ENCODE measurements at places on chromosomes 2 and 18.

- DNase-seq, result no peak
Observed at GRCh38 chr2:207902821-207903220, 122.5 kb downstream of the PLEKHM3 start.

- DNase-seq, result no peak
Observed at GRCh38 chr2:216839688-216840087, 20.2 kb downstream of the TNP1 start.

DNA sequence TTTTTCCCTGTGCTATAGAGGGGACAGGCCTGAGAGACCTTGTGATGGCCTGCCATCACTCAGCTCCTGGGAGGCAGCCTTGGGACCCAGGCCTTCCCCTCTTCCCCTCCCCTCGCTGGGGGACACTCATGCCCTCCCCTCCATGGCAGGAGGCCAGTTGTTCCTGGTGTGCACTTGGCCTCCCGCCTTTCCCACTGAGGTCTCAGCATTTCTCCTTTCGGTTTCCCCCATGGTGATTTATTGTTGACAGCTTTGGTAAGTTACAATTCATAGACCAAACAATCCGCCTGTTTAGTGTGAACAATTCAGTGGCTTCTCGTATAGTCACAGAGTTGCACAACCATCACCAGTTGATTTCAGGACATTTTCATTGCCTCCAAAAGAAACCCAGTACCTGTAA, 10.2 kb upstream of the CNDP1 start:
- DNase-seq, result no peak

GRCh38 chr2:199660167-199660566, 190.8 kb downstream of the FTCDNL1 start:
- DNase-seq, result no peak

- no peak for DNase-seq
Observed at GRCh38 chr2:127193164-127193966, 26.7 kb downstream of the CYP27C1 start.

GRCh38 chr2:26052740-26053139, 18.9 kb downstream of the RAB10 start:
- no peak for DNase-seq

DNA sequence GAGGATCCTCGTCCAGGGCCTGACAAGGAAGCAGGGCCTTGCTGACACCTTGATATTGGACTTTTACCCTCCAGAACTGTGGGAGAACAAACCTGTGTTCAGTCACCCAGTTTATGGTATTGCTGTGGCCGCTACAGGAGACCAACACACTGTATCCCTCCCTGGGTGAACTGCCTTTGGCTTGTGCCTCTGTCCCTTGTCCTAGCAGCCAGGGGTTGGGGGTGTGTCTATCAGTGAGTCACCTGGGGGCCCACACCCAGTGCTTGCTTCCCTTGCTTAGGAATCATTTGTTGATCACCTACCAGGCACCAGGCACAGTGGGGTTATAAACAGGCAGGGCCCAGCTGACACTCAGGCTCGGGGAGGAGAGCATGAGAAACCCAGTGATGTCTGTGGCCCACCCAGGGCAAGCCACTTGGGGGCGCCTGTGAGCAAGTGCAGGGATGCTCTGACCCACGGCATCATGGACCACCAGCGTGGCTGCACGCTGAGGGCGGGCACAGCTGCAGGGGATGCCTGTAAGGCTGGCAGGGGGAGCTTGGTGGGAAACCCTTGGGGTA, 17.1 kb downstream of the TMEM185B start:
- no peak for DNase-seq

GRCh38 chr2:70531419-70532086, 22.1 kb downstream of the TGFA start:
- no peak for DNase-seq

DNA sequence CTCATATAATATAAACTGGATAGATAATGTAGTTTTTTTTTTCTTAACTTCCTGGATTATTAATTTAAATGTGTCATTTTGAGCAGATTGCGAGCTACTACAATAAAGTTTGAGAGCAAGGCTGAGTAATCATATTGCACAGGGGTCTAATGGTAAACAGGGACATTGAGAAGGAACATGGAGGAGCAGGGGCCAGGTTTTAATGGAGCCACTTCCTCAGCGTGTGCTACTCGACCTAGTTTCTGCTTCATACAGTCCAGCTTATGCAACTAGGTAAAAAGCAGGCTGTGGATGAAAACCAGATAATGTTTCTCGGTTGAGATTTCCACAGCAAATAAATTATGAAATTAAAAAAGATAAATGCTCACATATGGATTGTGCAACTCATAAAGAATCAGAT, 1915.7 kb upstream of the CELF4 start:
- DNase-seq, result no peak

DNA sequence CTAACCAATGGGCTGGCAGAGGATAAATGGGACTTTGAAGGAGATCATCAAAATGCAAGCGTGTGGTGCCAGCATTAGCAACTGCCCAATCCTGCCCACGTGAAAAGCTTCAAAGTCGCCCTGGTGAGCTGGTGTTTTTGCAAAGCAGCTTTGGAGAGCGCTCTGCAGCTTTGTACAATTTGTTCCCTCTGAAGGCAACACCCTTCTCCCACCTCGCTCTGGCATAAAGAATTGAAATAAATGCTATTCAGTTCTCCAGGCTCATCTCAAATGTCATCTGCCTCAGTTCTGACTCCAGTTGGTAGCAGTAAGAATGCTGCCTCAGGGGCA, 3.5 kb downstream of the COPS9 start:
- no peak for DNase-seq

- DNase-seq, result no peak
Observed at GRCh38 chr2:176514805-176515500, 245.7 kb downstream of the MTX2 start.

DNA sequence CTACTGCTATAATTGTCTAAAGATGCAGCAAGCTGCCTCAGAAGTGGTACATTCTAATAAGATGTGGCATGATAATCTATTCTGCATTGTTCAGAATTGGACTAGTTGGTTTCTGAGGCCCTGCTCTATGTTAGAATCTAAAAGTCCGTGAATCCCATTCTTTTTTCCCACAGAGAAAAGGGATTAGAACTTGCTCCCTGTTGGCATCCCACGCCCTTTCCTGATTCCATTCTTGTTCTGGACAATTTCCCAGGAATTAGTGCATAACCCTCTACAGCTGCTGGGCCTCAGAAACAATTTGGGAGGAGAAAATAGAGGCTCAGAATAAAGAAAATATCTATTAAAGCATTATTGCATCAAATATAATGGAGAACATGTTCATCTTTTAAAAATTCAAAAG, 282.7 kb downstream of the NRXN1 start:
- no peak for DNase-seq

DNA sequence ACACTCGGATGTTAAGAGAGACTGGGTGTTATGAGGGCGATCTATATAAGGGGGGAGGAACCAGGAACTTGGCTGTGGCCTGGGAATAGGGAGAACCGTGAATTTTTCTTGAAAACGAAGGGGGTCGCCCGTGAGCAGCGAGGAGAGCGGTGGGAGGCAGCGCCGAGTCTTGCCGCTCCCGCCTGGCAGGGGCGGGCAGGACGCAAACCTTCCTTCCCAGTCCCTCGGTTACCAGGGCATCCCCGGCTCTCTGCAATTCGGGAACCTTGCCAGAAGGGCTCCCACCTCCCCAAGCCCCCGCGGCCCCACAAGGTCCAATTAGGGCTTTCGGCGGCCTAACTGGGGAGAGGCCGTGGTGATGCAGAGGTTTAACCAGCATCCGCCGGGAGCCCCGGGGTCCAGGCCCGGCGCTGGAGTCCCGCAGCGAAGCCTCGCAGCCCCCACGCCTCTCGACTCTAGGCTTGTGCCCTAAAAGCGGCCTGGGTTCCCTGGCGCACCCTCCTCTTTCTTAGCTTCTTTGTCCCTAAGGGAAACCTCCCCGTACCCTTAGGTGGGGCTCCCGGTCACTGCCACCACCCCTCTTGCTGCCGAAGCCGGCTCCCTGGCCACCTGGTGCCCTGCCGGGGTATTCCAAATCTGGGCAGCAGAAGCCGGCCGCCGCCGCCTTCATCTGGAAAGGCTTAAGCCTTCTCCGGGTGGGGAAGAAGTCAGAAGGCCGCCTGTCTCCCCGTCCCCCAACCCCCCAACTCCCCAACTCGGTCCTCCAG, 680 bp upstream of the FHOD3 start:
- DNase-seq, result peak; percentile 63

GRCh38 chr2:136217996-136218395, 100.0 kb upstream of the CXCR4 start:
- DNase-seq, result no peak

DNA sequence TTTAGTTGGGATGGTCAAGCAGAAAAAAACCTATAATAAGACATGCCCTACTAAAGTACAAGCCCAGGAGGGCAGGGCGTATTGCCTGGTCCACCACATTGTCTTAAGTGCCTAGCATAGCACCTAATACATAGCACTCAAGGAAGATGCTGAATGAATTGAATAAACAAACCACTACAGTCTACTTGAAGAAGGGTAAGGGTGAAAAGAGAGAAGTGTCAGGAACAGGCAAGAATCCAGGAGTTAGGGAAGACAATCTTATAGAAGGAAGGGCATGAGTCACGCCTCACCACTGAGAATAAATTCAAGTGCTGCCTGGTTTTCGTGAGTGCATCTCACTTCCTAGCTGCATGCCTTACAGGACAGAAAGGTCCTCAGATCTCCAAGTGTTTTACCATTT, 13.9 kb downstream of the SLC19A3 start:
- no peak for DNase-seq

DNA sequence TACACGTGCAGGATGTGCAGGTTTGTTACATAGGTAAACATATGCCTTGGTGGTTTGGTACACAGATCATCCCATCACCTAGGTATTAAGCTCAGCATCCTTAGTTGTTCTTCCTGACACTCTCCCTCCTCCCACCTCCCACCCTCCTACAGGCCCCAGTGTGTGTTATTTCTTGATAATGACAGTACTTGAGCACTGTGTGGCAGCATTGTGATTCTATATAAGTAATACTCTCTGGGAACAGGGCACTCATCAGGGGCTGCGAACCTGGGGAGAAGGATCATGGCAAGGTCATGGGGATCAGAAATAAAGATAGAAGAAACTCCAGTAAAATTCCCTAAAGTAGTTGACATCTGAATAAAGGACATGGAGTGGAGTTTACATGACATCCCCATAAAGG, 1256.2 kb upstream of the CRIM1 start:
- no peak for DNase-seq

- DNase-seq, result no peak
Observed at GRCh38 chr2:62568983-62569837, 63.2 kb upstream of the TMEM17 start.

- DNase-seq, result no peak
Observed at GRCh38 chr2:217887841-217888701, 114.7 kb downstream of the TNS1 start.

DNA sequence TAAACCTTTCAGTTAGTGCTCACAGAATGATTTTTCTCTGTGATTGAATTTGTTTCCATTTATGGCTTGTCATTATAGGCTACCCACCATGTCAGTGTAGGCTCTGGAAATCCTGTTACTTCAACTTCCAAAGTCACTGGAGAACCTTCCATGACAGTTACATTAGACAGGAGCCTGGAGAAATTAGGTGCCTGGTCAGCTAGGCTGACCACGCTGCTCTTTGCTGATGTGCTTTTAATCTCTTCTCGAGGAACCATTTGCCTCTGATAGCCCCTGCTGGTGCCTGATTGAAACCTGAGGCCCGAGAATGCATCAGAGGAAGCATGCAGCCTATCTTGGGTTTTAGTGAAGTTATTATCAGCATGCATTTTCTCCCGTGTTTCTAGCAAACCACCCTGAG, 29.6 kb upstream of the TTN start:
- DNase-seq, result no peak

- DNase-seq, result peak; percentile 21
Observed at GRCh38 chr2:49770919-49771318, 616.6 kb upstream of the FSHR start.

GRCh38 chr2:136423516-136423996, 305.6 kb upstream of the CXCR4 start:
- DNase-seq, result peak; percentile 22

DNA sequence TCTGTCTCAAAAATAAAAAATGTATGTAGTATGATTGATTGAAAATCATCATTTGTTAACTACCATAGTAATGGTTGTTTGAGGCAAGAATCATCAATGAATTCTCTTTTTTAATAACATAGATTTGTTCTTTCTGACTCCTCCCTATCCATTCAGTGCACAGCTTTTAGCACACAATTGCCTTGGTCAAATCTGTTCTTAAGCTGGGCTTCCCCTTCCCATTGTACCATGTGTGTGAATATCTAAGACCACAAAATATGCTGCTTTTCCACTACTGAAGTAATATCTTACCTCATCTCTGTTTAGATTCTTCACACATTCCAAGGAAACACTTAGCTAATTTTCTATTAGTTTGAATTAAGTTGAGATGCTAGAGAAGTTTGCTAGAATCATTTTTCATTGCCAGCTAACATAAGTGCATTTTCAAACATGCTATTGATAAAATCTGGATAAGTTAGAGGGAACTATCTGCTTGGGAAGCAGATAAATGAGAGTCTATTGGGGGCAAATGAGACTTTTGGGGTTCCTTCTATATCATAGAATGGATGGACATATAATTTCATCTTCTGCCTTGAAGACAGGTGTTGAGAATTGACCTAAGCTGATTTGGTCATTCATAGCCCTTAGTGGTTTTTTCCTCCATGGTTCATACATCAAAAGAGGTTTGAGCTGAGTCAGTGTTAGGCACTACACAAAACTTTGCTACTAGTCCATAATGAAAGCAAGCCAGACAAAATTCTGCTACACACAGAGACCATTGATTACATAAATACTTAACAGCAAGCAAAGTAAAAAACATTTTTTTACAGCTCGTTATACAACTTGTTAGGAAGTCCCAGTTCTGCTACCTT, 231.9 kb downstream of the PLCL1 start:
- no peak for DNase-seq

- no peak for DNase-seq
Observed at GRCh38 chr18:78587626-78588600, 391.7 kb upstream of the SALL3 start.

DNA sequence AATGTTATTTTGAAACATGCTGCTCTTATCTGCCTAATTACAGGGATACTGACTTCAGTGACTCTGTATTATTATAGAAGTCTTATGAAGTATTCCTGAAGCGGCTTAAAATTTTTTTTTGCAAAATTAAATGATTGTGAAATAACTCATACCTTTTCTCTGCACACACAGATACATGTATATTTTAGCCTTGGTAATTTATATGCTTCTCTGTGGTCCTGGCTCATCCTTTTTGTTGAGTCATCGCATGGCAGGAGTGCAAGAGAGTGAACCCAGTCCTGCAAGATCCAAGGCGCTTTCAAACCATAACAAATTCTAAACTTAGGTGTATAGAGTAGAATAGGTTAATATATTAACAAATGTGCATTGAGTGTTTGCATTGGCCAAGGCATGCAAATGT, 8.6 kb downstream of the CCNT2 start:
- DNase-seq, result no peak

DNA sequence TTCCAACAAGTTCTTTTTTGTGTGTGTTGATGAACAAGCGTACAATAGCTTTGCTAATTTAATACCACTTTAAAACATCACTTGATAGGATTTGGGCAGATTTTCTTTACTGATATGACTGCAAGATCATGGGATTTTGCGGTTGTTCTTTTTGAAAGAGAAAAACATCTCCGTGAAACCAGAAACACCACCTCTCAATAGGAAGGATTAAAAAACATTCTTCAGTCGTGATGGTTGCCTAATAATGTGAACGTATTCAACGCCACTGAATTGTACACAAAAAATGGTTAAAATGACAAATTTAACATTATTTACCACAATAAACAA, 19.3 kb downstream of the RBMS1 start:
- no peak for DNase-seq

GRCh38 chr2:33292981-33293595, 183.4 kb upstream of the RASGRP3 start:
- DNase-seq, result no peak

- DNase-seq, result no peak
Observed at GRCh38 chr2:31219131-31219969, 2.0 kb upstream of the CAPN14 start.

All from hippocampal formation (tissue), 2 donors.